ENCODE measurements at places on chromosomes 3 and 15.

GRCh38 chr3:176766862-176767261, 430.4 kb downstream of the TBL1XR1 start:
- DNase-seq: no peak

DNA sequence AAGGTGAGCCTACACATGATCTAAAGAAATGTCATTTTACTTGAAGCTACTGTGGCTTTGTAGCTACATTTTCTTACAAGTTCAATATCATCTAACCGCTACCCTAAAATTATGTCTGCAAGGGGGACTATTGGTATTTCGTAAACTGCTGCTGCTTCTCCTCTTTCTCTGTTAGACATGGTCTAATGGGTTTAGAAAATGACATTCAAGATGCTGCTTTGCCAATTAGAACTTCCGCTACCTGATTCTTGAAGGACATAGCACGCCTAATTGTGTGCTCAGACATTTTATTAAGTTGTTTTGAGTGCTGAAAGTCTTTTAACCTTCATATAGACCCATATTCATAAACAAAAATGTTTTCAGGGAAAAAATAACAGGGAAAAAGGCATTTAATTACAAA, 283.7 kb upstream of the ICE2 start:
- no peak for DNase-seq

- DNase-seq: no peak
Observed at GRCh38 chr3:93994056-93994455, 14.1 kb downstream of the ARL13B start.

- peak; percentile 20 for DNase-seq
Observed at GRCh38 chr3:137110392-137110996, 152.7 kb downstream of the IL20RB start.

- peak; percentile 23 for DNase-seq
Observed at GRCh38 chr3:94036909-94037507, 8.6 kb upstream of the STX19 start.

DNA sequence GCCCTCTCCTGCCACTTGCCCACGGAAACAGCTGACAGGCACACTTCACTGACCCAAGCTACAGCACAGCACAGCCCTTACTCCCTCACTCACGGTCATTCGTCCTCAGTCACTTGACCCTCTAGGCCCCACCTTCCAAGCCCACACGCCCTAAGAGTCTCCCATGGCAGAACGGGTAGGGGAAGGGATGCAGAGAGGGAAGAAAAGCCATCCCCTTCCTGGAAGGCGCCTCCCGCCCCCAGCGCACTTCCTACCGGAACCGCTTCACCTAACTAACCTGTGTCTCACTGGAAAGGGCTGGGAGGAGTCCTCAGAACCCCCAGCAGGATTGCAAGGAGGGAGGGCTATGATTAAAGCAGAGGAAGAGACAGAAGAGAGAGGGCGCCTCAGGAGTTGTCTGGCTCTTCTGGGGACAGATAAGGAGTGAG, 22.9 kb downstream of the EPHB3 start:
- DNase-seq: no peak

GRCh38 chr15:87961851-87962420, 294.6 kb downstream of the NTRK3 start:
- no peak for DNase-seq

- no peak for DNase-seq
Observed at GRCh38 chr3:186097663-186098451, 11.0 kb downstream of the ETV5 start.

DNA sequence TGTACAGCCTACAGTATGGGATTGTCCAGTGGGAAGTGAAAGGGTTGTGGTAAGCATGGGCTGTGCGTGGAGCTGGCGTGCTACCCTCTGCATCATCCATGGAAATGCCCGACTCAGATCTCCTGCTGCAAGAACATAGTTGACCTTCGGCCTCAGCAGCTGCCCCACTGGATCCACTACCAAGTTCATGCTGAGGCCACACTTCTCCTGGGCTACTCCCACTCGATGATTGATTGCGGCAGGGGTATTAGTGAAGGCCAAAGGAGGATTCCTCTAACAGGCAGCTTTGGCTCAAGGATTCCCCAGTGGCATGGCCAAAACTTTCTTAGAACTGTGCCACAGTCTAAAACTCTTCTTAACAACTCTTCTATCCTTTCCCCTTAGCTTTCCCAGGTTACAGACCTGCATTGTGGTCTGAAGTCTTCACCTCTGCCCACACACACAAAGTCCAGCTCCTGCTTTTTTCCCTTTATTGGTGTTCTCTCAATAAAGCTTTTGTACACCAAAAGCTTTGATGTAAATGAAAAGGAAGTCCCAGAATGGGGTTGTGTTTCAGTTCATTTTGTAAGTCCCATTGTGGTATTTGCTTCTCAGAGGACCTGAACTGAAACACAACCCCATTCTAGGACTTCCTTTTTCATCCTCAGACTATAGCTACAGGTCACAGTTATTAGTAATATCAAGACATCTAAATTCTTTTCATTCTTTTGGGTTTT, 4.9 kb upstream of the TBC1D5 start:
- DNase-seq: peak; percentile 18

GRCh38 chr3:138434875-138435772, 708 bp downstream of the ESYT3 start:
- no peak for DNase-seq

- DNase-seq: no peak
Observed at GRCh38 chr3:46706771-46707582, 5.8 kb downstream of the TMIE start.

DNA sequence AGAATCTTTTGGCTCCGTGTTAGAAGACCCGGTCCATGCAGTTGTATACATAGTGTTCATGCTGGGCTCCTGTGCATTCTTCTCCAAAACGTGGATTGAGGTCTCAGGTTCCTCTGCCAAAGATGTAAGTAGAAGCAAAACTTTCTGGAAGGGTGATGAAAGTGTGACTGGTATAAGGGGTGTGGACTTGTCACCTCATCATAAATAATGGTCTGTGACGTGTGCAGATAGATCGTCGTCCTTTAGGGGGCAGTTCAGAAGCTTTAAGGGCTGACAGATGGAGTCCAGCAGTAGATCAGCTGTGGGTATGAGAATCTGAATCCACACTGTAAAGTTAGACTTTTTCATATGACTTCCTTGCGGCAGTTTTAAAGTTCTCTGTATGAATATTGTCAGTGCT, 15.3 kb downstream of the SEC61A1 start:
- DNase-seq: no peak

DNA sequence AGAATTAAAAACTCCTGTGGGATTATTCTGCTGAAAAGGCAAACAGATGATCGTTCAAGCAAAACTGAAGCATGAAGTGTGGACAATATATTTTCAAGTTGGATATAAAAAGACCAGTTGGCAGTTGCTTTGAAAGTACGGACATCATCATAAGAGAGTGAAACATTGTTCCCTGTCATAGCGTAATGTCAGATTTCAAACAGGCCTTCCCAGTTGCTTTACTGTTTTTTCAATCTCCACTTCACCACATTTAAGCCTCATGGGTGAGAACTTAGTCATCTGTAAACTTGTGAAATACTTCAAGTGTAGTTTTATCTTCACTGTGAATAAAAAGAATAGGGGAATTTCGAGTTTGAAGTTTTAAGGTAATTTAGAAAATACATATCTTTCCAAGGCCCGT, 435.1 kb upstream of the CNTN3 start:
- no peak for DNase-seq

Measured in activated CD4-positive, alpha-beta T cell treated with anti-CD3 and anti-CD28 coated beads, Interleukin-2, Interleukin-6, amounts not matched to agents 100 ng/mL and 50 ng/mL, durations not matched to agents 16 hours and 8 hours (primary cell).